ENCODE measurements at places on chromosomes 2 and 18.

GRCh38 chr2:13676269-13676668 is 956.2 kb upstream of the LRATD1 start:
- no peak for DNase-seq

DNA sequence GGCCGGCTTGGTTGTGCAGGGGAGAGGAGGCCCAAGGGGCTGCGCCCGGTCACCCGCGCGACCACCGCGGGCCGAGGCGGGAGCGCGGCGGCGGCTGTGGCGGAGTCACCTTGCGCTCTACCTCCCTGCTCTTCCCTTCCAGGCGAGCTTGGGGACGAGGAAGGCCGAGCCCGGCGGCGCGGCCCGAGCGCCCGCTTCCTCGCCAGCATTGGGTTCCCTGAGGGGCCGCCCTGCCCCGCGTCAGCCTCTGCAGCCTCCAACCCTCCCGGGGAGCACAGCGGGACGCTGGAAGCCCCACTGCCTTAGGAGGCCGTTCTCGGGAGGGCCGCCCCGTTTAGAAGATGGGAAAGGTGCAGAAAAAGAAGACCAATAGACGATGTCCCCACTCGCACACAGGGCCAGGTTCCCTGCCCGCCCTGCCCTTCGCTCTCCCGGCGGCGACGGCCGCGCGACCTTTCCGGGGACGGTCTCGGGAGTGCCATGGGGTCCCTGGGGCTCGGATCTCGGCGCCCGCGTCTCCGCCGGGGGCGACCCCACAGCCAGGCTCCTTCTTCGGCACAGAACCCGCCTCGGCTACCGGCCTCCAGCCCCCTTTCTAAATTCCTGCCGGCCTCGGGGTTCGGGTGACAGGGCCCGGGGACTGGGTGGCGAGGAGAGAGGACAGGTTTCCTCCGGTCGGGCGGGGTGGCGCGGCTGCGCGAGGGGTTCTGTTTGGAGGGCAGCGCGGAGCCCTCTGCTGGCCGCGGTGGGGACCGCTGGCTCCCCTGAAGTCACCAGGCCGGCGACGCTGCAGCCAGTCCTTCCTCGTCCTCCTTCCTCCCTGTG is 85.5 kb downstream of the HS6ST1 start:
- peak; percentile 88 for DNase-seq

DNA sequence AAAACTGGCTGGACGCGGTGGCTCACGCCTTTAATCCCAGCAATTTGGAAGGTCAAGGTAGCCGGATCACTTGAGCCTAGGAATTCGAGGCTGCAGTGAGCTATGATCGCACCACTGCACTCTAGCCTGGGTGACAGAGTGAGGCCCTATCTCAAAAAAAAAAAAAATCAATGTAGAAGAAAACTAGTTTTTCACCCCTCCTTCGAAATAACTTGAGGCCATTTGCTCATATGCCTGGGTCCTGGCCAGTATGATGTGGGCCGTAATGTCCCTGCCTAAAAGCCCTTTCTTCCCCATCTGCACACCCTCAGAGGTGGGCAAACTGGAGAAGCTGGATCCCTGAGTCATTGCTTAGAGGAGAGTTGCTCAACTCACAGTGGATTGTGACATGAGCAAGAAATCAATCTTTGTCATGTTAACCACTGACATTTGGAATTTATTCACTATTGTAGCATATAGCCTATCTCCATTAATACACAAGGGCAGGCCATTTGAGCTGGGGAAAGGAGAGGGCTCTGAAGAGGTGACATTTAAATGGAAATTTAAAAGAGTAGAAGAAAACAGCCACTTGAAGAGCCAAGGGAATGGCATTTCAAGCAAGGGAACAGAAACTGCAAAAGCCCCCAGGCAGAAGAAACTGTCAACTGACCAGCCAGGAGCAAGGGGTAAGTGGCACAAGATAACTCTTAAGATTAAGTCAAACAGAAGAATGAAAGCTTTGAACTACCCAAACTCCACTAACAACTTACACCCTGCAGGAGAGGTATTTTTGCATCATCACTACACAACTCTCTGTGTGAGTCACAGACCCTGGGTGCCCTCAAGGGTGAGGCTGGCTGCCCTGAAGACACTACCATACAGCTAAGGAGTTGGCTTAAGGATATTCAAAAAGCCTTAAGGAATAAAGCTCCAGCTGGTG is 7.6 kb upstream of the METTL21A start:
- DNase-seq, result no peak

DNA sequence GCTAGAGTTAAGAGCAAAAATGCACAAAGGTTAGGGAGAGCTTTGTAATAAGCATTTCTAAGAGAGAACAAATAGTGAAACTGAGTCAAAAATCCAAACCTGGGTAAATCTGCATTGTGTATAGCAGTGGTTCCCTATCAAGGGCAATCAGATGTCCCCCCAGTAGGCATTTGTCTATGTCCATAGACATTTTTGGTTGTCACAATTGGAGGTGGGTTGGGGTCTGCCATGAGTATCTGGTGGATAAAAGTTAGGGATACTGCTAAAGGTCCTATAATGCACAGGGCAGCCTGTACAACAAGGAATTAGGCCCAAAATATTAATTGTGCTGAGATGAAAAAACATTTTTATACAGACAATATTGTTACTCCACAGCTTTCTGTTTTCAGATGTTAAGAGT is 21.0 kb downstream of the NOP58 start:
- DNase-seq, result no peak

DNA sequence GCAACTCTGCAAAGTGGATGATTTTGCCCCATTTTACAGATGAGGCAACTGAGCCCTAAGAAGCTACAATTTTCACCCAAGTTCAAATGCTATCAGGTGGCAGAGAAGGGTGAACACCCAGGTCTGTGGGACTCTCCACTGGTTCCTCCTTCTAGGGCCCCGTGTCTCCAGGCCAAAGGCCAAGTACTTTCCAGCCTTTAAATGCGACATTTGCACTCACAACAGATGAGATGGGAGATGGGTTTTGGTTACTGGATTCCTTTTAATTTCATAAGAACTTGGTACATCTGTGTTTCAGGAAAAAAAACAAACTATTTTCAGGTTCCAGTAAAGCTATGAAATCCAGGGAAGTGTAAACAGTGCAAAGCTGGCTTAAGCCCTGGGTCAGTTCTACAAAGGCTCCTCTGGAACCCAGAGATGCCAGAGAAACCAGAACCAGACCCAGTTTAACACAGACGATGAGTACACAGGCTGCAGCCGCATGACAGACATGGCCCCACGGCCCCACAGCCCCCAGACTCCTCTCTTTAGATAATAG is 361.7 kb downstream of the ANAPC1 start:
- DNase-seq, result no peak

DNA sequence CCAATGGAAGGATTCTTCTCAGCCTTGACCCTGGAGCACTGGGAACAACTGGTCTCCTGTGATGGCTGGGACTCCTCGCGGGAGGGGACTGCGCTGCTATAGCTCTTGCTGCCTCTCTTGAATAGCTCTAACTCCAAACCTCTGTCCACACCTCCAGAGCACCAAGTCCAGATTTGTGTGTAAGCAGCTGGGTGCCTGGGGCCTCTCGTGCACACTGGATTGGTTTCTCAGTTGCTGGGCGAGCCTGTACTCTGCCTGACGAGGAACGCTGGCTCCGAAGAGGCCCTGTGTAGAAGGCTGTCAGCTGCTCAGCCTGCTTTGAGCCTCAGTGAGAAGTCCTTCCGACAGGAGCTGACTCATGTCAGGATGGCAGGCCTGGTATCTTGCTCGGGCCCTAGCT is 28.8 kb downstream of the LIPG start:
- DNase-seq, result no peak

- no peak for DNase-seq
Measured at GRCh38 chr18:35116784-35117318, 75.6 kb downstream of the MAPRE2 start.

DNA sequence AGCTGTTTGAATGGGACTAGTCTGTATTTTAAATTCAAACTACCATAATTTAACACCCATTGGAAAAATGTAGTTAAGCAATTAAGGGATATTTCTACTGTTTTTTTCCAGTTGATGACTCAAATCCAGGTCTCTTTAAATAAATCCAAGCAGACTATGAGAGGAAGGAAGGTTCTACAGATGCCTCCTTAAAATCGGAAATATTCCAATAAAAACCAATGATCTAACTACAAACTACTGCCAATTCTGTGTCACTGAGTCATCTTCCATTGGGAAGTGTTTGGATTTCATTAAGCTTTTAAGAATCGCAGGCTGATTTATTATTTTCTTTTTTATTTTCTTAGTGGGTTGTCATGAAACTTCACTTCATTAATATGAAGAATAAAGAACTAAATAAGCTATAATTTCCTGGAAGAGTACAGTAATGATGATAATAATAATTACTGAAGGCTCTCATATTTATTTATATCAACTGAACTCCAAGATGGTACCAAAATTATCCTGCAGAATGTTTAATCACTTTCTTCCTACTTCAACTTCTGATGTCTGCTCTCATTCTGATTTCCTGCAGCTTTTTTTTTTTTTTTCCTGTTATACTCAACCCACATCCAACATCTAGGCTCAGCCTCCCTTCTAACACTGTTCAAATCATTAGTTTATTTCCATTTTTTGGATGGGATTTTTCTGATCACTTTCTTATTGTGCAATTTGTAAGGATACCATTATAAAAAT is 166.3 kb upstream of the FN1 start:
- DNase-seq, result no peak

Measured in endothelial cell (in vitro differentiated cells).